ENCODE measurements at places on chromosomes 7 and 10.

GRCh38 chr7:155283565-155284194 is 14.0 kb upstream of the INSIG1 start:
- no peak for DNase-seq

DNA sequence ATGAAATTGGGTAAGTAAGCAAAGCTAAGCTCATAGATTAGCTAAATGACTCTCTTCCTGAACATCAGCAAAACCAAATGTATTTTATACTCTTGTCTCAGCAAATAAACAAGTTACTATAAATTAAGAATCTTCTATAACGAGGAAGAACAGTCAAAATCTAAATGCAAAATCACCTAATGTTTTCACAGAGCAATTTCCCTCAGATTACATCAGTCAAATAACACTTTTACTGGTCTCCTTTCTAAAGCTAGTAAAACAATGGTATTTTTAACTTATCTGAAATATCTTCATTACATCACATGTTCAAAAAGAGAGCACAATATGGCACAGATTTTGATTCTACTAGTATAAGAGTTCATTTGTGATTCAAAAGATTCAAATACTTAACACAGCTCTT is 16.5 kb upstream of the GPR22 start:
- no peak for DNase-seq

DNA sequence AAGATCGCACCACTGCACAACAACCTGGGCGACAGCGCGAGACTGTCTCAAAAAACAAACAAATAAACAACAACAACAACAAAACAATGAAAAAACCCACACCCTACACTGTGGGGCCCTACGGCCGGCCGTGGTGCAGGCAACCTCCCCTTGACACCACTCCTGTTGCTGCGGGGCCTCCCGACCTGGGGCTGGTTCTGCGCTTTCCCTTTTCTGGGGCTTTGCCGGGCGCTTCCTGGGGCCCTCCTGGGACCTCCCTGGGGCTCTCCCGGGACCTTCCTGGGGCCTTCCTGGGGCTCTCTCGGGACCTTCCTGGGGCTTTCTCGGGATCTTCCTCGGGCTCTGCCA is 46.6 kb downstream of the INSIG1 start:
- DNase-seq = no peak

DNA sequence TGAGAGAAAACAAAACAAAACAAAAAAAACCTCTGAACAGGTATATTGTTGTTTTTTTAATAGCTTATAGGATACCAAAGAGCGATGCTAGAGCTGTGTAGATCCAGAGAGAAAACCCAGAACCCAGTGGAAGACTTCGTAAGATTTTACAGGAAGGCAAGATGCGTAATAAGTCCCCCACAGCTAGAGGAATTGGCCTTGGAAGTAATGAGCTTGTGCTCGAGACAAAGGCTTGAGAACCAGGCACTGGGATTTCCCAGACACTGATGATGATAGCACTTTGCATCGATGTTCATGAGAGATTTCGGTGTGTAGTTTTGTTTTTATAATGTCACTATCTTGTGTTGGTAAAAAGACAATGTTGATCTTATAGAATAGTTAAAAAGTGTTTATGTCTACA is 821.5 kb upstream of the IGFBP3 start:
- no peak for DNase-seq

DNA sequence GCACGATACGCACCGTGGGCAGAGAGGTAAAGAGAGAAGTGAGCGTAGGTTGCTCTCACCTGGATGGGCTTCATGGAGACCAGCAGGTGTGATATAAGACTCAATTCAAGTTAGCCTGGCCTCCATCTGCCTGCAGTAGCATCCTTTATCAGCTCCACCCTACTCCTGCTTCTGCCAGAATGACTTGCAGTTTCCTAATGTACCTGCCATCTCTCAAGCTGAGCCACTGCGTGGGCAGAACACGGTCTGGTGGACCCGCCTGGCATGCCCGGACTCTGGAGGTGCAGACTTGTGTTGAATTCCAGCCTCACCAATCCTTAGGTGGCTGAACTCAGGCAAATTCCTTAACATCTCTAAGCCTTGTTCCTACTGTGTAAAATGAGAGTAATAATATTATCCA is 64.3 kb downstream of the STEAP1B start:
- DNase-seq = no peak

DNA sequence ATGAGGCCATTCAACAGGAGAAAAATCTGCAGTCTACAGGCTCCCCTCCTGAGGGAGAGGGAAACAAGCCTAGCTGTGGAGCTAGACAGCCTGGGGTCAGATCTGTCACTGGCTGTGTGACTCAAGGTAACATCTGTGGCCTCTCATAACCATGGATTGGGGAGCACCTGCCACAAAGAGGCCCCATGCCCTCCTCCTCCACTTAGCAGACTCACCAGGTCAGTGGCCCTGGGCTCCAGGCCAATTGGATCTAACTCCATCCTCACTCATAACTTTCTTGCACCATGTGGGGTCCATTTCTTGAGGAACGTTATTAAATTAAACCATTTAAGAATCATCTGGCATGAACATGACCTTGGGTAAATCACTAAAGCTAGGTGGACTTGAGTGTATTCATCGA is 1.8 kb downstream of the GDF10 start:
- DNase-seq = no peak

DNA sequence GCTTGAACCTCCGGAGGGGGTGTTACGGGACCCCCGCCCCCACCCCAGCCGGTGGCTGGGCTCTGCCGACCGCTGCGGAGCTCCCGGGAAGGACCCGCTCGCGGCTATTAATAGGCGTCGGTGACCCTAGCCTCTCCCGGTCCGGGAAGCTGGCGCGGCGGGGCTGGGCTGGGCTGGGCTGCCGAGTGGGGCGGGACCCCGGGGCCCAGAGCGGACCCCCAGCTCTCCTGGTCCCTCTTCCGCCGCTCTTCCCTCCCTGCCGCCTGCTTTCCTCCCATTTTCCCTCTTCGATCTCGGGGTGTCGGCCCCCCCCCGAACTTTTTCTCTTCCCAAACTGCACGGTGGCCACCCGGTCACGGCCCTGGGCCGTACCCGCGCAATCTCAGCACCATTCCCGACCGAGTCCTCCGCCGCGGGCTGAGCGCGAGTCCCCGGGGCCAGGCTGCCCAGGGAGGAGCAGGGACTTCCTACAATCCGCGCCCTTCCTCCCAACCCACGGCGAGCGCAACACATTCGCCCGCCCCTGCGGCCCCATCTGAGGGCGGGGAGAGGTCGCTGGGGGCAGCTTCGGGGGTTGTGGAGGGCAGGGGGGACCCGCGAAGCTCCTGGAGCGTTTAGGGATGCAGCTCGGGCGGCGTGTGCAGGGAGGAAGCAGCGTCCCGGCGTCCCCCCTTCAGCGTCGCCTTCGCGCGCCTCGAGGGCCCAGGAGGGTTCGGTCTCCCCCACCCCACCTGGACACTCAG is 3.1 kb upstream of the ELFN1 start:
- no peak for DNase-seq

GRCh38 chr7:91366091-91366490 is 101.9 kb downstream of the FZD1 start:
- DNase-seq = no peak

DNA sequence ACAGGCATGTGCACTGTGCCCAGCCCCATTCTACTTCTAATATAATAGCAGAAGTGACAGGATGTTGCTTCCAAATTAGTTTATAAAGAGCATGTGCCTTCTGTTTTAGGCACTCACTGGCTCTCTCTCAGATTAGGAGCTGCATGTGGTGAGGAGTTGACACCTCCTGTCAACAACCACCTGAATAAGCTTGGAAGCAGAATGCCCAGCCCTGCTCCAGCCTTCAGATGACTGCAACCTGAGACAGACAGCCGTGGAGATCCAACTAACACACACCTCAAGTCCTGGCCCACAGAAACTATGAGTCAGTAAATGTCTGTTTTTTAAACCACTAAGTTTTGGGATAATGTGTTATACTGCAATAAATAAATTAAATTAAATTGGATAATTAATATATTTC is 54.5 kb downstream of the PARD3 start:
- no peak for DNase-seq

DNA sequence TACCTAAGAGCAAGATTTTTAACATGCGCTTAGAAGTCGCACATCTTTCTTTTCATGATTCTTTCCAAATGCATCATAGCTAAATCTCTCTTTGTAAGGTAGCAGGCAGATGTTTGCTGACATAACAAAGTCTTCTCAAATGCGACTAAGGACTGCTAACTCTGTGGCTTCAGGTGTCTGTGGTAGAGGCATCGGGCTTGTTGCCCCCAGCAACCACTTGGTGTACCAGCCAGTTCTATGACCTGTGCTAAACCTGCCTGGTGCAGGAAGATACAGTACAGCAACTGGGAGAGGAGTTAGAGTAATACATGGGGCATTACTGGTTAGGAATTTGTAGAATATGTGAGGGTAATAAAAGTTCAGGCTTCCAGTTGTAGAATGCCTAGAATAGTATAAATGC is 654.1 kb downstream of the NRG3 start:
- no peak for DNase-seq
